ENCODE measurements at places on chromosomes 2 and 18.
A peak's percentile ranks its signal among the peaks of the same experiment; 100 is the strongest.

GRCh38 chr2:148135705-148136104, 114.8 kb downstream of the MBD5 start:
- DNase-seq = no peak

- no peak for DNase-seq
Observed at GRCh38 chr2:214492152-214492551, 81.3 kb downstream of the VWC2L start.

- peak; percentile 3 for DNase-seq
Observed at GRCh38 chr2:29871541-29871940, 49.8 kb downstream of the ALK start.

GRCh38 chr18:33350256-33350655, 90.3 kb downstream of the CCDC178 start:
- peak; percentile 60 for DNase-seq

- peak; percentile 48 for DNase-seq
Observed at GRCh38 chr18:58254873-58255511, 211.0 kb downstream of the NEDD4L start.

DNA sequence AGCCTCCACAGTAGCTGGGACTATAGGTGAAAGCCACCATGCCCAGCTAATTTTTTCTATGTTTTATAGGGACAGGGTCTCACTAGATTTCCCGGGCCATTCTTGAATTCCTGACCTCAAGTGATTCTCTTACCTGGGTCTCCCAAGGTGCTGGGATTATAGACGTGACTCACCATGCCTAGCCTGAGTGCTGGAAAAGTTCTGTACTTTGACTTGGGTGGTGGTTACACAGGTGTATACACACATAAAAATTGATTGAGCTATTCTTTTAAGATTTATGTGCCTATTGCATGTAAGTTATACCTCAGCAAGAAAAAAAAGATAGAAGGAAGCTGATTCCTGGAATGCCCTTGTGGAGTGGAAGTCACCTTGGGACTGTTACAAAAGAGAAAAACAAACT, 34.8 kb upstream of the KCNF1 start:
- no peak for DNase-seq

DNA sequence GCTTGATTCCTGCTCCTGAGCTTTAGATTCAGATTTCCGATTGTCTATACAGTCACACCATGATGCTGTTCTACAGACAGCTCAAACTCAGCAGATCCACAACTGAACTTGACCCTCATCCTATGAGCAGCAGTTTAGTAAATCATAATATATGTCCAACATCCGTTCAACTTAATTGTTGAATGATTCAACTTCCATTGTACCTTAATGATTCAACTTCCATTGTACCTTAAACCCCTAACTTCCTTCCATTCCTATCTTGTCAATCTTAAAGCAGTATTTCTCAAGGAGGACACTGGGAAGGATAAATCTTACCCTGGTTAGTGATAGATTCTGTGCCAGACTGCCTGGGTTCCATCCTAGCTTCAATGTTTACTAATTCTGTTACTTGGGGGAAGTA, 60.1 kb downstream of the PIGN start:
- no peak for DNase-seq

GRCh38 chr2:64888591-64889309, 100.4 kb upstream of the SLC1A4 start:
- DNase-seq = peak; percentile 48

Data from fibroblast of skin of back (primary cell).